ENCODE measurements at places on chromosomes 13 and 19. TPM values are rescaled to one million over a fixed set of nuclear protein-coding genes. Genes with fewer than 3 reads are reported as not detected.
A peak's percentile ranks its signal among the peaks of the same experiment; 100 is the strongest.

DNA sequence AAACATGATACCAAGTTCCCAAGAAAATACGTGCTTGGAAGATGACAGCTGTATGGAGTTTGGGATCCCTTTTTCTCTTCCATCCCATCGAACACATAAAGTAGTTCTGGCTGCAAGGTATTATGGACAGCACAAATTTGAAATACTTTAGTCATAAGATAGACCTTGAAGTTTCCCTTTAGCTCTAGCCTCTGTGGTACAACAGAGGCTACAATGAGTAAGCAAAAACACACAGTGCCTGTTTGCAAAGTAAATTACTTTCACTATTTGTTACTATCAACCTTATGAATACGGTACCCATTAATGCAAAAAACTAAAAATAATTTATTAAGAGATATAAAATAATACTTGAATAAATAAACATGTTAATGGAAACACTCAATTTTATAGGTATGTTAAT, 21.0 kb upstream of the LRCH1 start:
- no peak for DNase-seq

DNA sequence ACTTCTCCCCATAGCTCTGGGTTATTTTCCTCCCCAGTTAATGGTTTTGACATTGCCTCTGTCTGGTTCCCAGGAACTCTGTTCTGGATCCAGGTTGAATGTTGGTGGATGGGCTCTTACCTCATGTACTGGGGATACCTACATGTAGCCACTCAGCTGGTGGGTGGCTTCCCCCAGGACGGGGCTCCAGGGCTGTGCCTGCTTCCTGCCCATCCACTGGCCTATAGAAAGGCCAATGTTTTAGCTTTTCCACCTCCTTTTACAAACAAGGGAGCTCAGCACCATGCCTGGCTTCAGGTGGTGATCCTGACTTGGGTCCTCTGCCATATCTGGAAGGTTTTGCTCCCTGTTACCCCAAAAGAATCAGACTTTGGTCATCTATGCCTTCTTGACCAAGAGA, 120.2 kb downstream of the AKAP11 start:
- DNase-seq, result no peak

GRCh38 chr19:2923510-2923909, 21.3 kb downstream of the ZNF77 start:
- peak; percentile 88 for DNase-seq

Gene LGALS4
- total RNA-seq, result not detected

Data from vagina (tissue), 2 donors.